ENCODE measurements at places on chromosomes 3 and 15.

GRCh38 chr3:172317481-172317880 is 130.8 kb downstream of the GHSR start:
- DNase-seq = no peak

GRCh38 chr3:77648664-77649063 is 608.8 kb downstream of the ROBO2 start:
- no peak for DNase-seq

DNA sequence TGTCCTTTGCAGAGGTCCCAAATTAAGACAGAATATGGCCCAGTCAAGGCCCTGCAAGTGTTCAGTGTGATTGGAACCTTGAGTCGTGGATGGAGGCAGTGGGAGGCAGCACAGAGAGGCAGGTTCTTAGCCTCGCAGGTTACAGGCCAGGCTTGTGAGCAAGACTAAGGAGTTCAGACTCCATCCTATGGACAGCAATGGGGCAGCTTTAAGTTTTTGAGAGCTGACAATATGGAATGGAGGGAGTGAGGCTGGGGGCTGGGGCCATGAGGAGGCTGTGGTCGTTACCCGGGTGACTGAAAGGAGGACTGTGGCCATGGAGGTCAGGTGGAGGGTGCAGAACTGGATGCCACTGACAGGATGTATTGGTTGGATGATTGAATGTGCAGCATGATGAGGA is 74.1 kb upstream of the PRR23C start:
- no peak for DNase-seq

- DNase-seq = no peak
These were observed 49.4 kb upstream of the FLNB start for GRCh38 chr3:57958642-57959422.

DNA sequence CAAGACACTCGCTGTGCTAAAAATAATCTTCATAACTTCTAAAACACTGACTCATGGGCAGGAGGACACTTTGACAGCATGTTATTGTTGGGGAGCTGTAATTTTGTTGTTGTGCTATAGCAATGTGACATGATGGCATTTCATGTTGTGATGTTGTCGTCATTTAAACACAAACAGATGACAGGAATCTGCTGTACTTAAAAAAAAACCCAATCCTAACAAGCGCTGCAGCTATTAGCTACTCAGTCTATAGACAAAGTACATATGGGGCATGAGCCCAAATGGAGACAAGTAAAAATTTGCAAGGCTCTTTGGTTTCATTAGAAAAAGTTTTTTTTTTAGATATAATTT is 828 bp upstream of the ATOSA start:
- peak; percentile 46 for DNase-seq

- DNase-seq = no peak
These were observed 169.7 kb downstream of the RSRC1 start for GRCh38 chr3:158279609-158280008.

DNA sequence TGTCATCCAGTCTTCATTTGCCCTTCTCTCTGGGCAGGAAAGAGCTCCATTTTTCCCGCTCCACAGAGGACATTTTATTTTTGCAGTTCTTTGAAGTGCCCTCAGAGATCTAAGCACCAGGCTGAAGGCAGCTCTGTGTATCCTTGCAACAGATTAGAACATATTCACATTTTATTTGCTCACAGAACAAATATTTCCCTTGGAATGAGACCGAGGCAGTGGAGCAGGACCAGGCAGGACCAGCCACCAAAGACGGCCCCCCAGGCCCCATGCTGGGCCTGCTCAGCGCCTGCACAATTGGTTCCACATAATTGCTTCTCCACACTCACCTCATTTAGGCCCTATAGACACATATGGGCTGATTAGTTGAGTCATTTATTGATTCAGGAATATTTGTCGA is 15.7 kb upstream of the ETV5 start:
- DNase-seq = no peak

- no peak for DNase-seq
These were observed 58.8 kb upstream of the SLC6A11 start for GRCh38 chr3:10757021-10757820.

DNA sequence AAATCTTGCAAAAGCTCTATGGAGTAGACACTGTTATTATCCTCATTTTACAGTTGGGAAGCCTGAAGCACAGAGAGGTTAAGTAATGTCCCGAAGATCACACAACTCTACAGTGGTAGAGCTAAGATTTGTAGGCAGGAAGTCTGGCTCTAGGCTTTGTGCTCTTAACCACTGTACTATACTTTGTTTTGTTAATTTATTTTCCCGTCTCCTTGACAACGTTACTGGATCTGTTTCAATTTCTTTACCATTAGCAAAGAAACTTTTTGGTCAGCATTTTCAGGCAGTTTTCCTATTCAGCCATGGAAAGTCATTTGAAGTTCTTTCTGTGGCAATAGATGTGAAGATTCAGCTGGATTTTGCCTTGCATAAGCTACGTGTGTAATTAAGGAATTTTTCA is 51.7 kb downstream of the OTOL1 start:
- DNase-seq = no peak

GRCh38 chr3:23723930-23724329 is 81.8 kb upstream of the UBE2E1 start:
- DNase-seq = no peak

DNA sequence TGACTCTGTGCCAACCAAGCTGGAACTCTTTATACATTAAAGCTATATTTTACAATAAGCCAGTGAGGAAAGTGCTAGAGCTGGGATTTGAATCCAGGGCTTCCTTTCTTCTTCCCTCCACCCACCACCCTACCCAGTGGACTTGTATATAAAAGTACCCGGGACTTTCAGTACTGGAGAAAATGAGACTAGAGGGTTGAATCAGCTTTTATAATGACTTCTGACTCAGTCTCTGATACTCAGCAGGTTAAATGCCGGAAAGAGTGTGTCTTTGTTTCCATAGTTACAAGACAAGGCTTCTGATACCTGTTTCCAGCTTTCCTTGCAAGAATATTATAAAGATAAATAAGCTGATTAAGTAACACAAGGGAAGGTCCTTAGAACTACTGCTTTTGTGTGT is 80.9 kb downstream of the FRMD4B start:
- DNase-seq = no peak

- no peak for DNase-seq
These were observed 5.3 kb downstream of the RAF1 start for GRCh38 chr3:12658593-12659058.

DNA sequence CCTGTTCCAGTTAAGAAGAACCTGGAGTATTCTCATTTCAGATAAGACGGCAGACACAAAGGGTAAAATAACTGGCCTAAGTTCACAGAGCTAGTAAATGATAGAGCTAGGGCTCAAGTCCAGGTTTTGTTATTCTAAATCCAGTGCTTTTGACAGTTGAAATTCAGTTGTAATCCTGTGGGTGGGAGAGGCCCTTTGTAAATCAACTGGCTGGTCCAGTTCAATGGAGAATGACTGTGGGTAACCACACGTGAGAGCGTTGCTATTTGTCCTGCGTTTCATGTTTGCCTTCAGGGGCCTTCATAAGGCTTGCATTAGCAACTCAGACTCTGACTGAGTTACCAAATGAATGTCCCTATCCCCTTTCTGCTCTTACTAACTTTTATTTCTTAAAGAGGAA is 24.2 kb upstream of the CD96 start:
- no peak for DNase-seq

- DNase-seq = no peak
These were observed 1379.1 kb downstream of the ZPLD1 start for GRCh38 chr3:103813955-103814354.

GRCh38 chr3:18134386-18135059 is 290.6 kb downstream of the SATB1 start:
- DNase-seq = no peak

DNA sequence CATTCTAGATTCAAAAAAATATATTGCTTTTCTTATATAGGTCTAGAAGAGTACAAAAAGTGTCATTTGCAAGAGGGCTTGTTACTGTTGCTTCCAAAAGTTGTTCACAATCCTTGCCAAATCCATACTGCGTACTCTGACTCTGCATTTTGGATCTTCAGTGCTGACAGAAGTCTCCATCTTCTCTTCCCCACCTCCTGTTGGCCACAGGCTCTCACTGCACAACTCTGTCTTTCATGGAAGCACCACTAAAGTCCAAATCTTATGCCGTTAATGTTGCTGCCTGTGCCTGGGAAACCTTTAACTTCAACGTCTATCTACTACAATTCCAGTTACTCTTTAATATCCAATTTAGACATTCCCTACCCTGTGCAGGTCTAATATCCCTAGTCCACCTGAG is 419.9 kb downstream of the NR2F2 start:
- no peak for DNase-seq

- DNase-seq = no peak
These were observed 51.8 kb upstream of the DGKG start for GRCh38 chr3:186413615-186414415.

DNA sequence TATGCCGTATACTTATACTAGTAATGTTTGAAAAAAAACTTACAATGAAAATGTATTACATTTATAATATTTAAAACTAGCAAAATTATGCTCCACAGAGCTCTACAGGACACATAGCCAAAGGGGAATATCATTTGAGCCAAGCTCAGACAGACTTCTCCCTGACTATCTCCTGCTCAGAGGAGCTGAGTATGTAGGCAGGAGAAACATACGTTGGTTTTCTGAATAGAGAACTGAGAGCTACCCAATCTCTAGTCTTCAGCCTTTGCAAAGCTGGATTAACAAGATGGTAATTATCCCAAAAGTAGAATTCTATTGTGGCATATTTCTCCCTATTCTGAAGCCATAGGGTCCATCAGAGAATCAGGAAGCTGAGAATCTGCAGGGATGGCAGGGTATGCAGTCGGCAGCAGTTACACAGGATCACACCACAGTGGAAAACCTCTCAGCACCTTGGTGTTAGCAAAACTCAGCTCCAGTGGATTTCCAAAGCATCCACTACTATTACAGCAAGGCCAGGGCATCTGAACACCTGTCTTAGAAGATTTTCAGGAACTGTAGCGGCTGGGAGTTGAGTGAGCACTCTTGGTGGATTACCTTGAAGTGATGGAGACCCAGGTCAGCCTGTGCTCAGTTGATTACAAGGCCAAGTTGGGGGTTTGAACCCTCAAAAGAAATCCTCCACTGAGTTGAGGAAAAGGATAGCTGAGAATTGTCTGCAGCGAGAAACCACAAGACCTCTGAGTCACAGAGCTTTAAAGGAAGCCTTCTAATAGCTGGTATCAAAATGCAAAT is 30.1 kb downstream of the GPR15 start:
- no peak for DNase-seq

GRCh38 chr3:105496343-105496742 is 129.6 kb downstream of the ALCAM start:
- no peak for DNase-seq

DNA sequence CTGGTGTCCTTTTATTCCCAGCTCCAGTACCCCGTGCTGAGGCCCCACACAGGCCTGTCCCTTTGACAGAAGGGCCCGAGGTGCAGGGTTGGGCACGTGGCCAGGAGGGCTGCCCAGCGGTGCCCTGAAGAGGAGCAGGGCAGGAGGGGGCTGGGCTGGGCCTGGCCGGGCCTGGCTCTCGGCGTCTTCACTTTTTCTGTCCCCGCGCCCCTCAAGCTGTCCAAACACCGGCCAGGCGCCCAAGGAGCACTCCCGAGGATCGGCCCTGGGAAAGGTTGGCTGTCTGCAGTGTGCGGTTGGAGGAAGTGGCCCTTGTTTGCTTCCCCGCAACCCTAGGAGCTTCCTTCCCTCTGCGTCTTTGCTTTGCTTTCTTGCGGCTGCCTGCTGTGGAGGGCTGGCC is 84.1 kb downstream of the WNT7A start:
- DNase-seq = no peak

DNA sequence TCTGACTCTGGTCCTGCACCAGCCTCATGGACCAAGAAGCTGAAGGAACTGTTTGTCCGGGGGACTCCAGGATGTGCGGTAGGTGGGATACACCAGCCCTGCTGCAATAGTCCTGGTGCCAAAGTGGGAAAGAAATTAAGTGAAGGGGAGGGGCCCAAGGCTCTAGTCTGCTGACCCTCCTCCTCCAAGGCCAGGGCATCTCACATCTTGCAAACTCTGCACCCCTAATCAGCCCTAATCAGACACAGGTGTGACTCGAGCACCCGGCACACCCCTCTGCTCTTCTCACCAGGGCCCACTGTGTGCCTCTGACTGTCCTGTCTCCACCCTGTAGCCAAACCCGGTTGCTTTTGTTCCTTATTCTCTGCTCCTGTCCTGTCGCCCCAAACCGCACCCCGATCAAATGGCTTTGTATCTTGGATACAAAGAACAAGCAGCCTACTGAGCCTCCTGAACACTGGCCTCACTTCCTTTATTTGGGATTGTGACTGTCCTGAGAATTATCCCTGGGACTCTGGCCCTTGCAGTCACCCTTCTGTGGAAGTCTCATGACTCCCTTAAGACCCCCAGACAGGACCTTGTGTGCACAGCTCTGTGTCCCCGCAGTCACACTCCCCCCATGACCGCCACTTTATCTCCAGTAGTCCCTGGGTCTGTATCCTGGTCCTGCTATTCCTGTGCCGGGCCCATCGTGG is 26.7 kb upstream of the SLC41A3 start:
- no peak for DNase-seq

DNA sequence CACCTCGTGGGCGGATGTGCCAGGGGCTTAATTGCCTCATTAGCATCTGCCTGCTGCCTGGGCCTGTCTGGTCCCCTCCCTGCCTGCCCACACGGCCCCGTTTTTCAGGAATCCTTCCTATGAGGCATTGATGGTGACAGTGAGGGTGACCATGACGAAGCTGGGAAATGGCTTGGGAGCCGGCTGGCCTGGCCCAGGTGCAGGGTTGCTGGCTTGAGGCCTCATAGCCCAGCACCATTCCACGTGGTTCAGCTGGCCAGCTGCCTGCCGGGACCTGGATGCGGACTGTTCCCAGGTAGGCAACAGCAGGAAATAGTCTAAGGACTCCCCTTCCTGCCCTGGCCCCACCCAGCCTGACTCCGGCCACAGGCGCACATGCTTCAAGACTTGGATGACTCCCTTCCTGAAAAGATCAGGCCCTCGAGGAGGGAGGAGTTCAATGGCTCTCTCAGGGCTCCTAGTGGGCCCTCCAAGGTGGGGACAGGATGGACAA is 8.9 kb upstream of the DUSP7 start:
- no peak for DNase-seq

DNA sequence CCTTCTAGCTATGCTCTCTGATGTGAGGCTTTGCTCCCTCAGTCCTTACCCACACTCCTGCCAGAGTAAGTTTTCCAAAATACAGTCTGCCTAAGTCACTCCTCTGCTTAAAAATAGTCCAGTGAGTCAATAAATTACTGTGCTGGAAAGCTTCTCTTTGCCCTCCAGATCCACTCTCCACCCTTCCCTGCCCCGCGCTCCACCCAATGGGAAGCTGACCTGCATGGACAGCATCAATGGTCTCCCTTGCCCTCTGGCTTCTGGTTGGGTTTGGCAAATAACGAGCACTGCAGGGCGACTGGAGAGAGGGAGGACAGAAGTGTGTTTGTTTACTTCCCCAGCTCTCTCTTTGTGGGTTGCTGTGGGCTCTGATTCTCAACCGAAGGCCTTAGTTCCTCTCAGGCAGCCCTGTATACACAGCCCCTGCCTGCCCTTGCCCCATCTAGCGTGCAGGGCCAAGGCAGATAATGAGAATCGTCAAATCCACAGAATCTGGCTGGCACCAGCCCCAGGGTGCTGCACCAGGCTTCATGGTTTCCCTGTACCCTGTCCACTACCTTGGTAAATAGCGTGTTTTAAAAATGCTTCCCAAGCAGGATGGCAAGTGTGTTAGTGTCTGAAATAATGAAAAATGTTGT is 110.4 kb downstream of the ADAMTSL3 start:
- DNase-seq = no peak

GRCh38 chr3:17936736-17937480 is 194.5 kb upstream of the TBC1D5 start:
- no peak for DNase-seq

GRCh38 chr3:138768125-138768524 is 66.6 kb downstream of the PIK3CB start:
- no peak for DNase-seq

GRCh38 chr15:90837094-90837493 is 31.3 kb upstream of the FURIN start:
- DNase-seq = no peak

Measured in hematopoietic multipotent progenitor cell treated with erythropoietin and hydrocortisone succinate and interleukin-3 and kit ligand, for 17 days (in vitro differentiated cells).